ENCODE measurements at places on chromosomes 5 and 9.

- no peak for DNase-seq
Measured at GRCh38 chr9:68983008-68983411, 30.9 kb downstream of the PRKACG start.

- DNase-seq = no peak
Measured at GRCh38 chr9:137168904-137169856, 671 bp downstream of the LRRC26 start.

DNA sequence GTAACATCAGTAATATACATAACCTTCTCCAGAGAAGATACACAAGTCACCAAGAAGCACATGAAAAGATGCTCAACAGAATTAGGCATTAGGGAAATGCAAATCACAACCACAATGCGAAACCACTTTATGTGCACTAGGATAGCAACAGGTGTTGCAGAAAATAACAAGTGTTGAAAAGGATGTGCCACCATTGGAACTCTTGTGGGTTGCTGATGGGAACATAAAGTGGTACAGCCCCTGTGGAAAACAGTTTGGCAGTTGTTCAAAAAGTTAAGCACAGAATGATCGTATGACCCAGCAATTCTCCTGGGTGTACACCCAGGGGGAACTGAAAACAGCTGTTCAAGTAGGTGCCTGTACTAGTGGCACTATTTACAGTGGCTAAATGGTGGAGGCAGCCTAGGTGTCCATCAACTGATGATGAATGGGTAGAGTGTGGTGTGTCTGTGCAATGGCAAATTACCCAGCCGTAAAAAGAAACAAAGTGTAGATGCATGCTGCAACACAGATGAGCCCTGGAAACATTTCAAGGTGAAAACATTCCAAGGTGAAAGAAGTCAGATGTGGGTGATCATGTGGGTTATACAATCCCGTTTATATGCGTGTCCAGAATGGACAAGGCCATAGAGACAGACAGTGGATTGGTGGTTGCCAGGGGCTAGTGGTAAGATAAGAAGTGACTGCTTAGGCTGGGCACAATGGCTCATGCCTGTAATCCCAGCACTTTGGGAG is 27.2 kb downstream of the CCDC69 start:
- no peak for DNase-seq

DNA sequence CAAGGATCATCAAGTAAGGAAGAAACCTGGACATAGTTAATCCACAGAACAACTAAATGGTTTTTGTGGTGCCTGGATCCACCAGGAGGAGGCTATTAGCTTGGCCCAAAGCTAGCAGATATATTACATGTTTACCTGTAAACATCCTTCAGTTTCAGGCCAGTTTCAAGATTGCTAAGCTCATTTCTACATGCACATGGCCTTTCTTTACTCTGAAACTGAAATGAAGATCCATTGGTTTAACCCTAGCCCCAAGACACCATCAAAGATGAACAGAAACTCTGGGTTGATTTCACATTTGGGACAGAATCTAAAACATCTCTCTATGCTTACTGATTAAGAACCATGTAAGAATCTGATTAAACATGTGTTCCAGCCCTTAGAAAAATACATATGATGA is 611.8 kb downstream of the TLE1 start:
- DNase-seq = no peak

DNA sequence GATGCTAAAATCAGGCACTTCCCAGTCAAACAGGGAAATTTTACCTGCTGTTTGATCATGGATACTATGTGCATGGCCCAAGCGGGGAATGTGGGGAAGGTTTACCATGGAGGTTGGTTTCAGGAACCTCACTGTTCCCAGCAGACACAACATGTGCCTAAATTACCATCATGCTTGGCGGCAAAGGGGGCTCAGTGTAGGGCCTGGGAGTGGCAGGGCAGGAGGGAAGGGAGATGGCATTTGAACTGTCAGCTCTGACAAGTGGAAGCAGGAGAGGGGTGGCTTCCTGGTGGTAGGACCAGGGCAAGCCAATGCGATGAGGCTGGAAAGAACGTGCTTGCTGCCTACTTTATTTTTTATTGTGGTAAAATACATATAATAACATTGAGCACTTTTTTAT is 71.7 kb upstream of the SLC25A51 start:
- DNase-seq = no peak

DNA sequence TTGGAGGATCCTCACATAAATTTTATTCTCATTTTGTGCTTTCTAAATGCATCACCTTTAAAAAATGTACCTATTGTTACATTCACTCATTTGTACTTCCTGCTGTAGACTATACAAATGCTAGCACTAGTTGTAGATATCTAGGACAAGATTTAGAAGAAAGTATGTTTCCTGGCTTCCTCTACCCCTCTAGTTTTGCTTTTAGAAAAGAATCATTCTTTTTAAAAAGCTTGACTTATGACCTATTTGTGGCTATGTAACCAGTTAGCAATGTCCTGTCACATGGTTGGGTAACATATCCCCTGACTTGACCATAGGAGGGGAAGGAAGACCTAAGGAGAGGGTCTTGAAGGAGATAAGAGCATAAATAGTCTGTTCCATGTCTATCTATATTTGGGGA is 13.3 kb downstream of the CAMK4 start:
- no peak for DNase-seq

DNA sequence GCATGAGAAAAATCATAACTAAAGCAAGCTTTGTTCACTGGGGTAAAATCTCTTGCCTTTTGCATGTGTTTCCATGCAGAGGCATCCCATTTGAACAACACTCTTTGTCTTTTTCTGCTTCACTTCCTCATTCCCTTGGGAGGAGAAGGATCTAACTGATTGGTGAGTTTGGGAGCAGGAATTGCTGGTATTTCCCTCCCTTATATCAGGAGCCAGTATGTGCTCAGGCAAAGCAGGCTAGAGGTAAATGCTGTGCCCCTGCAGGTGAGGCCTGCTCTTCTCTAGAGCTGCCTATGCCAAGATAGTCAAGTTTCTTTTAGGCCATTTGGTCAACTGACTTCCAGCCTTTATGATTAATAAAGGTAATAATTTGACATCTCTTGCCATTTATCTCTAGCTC is 179.9 kb downstream of the COX7C start:
- DNase-seq = no peak

GRCh38 chr5:179930788-179931473 is 23.2 kb upstream of the TBC1D9B start:
- no peak for DNase-seq

GRCh38 chr5:180343831-180344695 is 9.1 kb downstream of the GFPT2 start:
- no peak for DNase-seq

DNA sequence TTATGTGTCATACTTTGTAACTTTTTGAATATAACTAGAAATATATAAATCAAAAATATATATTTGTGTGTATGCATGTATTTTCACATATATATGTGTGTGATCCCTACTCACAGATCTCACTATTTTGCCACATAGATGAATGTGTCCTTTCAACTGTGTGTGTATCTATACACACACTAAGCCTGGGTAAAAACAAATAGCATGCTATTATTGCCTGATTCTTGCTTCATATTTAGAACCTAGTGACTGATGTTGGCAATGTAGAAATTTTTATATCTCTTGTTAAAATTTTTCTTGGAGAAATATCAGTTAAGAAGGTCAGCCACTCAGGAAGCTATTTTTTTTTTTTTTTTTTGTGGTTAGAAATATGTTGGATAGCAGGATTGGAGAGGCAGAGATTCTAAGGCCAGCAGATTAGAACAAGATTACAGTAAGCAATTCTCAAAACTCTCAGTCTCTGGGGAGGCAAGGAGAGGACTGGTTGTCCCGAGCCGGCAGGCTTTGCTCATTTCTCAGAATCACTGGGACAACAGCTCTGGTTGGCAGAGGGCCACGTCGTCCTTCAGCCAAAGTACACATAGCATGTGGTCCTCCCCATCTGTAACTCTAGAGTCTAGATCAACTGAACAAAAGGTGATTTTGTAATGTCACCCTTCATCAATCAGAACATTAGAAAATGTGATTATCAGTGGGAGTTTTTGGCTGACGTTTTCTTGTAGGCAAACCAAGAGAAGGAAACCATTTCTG is 19.7 kb downstream of the C6 start:
- DNase-seq = peak; percentile 56

GRCh38 chr5:105978011-105978410 is 1692.7 kb downstream of the EFNA5 start:
- no peak for DNase-seq

DNA sequence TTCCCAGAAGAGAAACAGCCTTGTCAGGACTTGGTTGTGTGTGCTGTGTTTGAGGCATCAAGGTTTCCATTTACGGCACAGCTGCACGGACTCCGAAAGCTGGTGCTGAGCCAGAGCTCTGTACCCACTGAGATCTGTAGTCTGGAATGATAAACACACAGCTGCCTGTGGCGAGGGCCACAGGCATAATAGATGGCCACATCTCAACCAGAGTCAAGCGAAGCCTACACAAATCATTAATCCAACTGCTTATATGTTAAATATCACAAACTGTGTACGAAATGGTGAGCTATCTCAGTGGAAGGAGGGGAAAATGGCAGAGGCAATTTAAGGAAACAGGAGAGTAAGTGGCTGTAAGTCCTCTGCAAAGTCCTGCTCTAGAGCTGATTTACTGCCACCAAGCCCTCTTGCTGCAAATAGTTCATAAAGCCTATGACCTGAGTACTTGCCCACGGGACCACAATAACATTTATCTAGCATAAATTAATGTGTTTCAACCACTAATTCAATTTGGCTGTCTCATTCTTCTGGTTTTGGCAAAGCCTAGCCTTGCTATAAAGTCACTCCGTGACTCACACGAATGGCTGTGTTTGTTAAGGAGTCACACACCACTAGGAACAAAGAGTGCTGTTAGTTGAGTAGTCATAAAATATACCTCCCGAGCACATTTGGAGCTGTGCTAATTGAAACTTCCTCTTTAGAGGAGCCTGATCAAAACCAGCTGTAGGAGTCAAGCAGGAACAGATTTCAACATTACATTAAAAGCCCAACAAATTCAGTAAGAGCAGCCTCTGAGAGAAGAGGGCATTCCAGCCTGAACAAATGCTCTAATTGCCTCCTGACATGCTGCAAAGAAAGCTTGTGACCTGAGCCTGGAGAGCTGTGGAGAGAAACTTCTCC is 738.6 kb upstream of the ZNF608 start:
- peak; percentile 84 for DNase-seq

GRCh38 chr5:153153086-153153485 is 337.4 kb upstream of the GRIA1 start:
- DNase-seq = no peak

- DNase-seq = no peak
Measured at GRCh38 chr5:29550523-29550922, 1643.0 kb upstream of the CDH6 start.

DNA sequence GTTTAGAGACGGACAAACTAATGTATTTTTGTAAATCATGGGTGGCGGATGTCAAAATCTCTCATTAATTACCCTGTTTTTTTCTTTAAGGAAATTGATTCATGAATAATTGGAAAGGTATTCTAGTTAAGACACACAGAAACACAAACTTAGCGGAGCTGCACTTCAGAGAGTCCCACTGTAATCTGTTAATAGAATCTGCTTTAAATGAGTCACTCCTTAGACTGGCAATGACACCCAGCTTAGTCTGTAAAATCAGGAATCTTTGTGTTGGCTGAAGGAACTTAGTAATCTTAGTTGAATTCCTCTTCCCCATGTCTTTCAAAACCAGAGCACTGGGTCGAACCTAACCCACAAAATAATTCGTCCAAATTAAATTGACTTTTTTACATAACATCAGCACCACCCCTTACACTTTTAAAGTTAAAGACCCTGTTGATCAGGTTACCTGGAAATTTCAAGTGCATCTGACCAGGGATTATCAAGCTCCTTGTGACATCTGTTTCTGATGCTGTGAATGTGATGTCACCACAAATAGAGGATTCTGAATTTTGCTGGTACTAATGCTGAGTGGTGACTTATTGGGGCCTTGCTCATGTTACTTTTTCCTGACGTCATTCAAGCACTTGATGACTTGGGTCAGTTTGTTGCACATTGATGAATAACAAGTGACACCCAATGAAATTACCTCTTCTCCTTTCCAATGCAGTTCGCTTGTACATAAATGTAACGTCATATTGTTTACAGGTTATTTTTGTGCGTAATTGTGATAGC is 313.6 kb downstream of the KCTD16 start:
- DNase-seq = no peak

- DNase-seq = no peak
Measured at GRCh38 chr9:104970271-104970987, 42.5 kb upstream of the ABCA1 start.

DNA sequence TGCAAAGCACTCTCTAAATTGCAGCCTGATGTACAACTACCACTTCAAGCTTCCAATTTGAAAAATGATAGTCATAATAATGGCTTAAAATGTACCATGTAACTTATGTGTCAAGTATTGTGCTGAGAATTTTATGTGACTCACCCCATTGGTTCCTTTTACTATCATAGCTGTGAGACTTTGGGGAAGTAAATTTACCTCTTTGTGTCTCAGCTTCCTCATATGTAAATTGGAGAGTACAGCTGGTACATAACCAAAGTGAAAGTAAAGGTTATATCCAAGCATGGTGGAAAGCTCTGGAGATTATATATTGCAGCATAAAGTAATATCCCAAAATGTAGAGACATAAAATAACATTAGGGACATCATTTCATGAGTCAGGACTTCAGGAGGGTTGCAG is 2200.4 kb upstream of the C9orf72 start:
- no peak for DNase-seq

DNA sequence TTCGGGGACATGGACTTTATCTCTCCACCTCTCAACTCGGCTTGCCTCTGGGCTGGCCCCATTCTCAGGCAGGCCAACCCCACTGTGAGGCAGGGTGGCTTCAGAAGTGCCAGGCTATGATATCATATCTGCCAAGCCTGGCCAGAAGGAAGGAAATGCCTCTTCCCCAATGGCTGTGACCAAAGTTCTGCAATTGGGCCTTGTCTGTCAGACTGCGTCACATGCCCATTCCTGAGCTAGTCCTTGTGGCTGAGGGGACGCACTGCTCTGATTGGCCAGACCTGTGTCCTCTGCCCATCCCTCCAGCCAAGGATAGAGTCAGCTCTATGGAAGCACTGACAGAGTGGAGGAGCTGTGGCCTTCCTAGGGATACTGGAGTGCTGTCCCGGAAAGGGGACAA is 11.9 kb downstream of the SMIM23 start:
- DNase-seq = no peak

GRCh38 chr5:1009359-1010180 is 968 bp downstream of the NKD2 start:
- DNase-seq = no peak

- DNase-seq = no peak
Measured at GRCh38 chr9:83472221-83472665, 66.0 kb downstream of the FRMD3 start.

DNA sequence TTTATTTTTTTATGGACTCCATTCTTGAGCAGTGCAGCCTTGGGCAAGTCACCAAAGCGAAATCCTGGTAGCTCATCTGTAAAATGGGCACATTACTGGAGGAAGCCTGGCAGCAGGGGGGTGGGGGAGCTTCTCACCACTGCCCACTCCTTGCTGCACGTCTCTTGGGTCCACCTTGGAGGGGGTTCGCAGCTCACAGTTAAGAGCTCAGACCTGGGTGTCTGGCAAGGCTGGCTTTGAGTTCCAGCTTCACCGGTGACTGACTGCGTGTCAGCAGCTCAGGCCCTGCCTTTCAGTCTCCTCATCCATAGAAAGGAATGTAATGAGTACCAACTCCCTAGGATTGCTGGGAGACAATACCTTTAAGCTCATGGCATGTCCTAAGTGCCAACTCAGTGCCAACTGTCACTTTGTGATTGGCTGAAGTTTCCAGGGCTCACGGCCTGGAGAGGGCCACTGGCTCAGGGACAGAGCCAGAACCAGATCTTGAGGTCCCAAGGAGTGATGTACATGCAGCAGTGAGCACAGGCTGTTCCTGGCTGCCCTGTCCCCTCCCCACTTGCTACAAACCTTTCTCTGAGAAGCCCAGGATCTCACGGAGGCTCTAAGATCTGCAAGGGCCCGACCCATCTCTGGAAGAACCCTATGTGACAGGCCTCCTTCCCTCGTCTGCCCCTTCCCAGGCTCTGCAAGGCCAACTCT is 72.9 kb downstream of the C9orf50 start:
- no peak for DNase-seq

Measured in left renal pelvis (tissue), 4 donors.